Left renal cortex interstitium (tissue), 4 donors: ENCODE measurements at places on chromosomes 16 and 17.

GRCh38 chr17:21194703-21195102 lies 19.3 kb downstream of the TMEM11 start:
- DNase-seq = no peak

GRCh38 chr17:29060475-29060874 lies 17.5 kb downstream of the PIPOX start:
- no peak for DNase-seq

GRCh38 chr17:83064021-83064731 lies 15.2 kb upstream of the METRNL start:
- DNase-seq = no peak

DNA sequence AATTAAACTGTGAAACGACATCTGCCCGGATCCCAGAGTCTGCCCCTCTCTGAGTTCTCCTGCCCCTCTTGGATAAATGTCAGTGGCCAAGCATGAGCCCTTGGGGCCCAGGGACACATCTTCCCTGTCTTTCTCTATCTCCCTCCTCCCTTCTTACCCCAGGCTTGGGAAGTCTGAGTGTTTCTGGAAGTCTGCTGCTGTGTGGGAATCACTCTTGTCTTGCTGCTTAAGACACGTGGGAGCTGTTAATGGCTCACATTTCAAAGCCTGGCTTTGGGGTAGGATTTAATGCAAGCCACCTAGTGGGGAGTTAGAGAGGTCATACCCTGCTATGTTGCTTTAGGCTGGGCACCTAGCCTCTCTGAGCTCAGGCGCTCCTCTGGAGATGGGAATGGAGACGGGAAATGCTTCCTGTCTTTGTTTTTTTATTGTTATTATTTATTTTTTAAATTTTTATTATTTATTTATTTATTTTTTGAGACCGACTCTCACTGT lies 218.5 kb upstream of the CIBAR2 start:
- DNase-seq = no peak

DNA sequence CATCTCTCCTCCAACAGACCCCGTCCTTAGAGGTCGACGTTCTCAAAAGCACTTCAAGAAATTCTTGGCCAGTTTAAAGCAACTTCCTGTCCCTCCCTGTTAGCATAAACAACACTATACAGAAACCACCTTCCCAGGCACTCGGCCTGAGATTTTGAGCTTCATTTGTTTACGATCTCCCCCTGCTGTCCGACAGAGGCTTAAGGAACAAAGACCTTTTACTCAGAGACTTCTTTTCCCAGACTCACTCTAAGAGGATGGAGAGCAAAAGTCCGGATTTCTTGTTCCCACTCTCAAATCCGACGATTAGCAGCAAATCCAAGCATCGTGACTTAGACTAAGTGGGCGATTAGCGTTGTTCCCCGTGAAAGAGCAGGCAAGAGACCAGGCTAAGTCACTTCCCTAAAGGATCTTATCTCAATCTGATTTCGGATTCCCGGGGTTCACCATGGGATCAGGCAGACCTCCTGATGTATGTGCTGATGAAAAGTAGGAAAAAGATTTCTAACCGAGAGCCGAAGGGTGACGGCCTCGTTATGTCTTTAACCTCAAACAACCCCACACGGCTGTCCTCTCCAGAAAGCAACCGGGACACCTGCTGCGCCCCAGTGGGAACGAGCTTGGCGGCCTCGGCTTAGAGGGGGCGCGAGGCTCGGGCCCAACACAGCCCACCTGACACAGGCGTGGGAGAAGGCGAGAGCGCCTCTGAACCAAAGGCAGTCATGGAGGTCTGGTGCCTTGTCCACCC lies 598 bp downstream of the INPP5K start:
- DNase-seq = peak; percentile 77

- peak; percentile 35 for DNase-seq
These were observed 592 bp downstream of the ALDOA start for GRCh38 chr16:30065943-30066760.

- DNase-seq = no peak
These were observed 124.7 kb upstream of the PLCG2 start for GRCh38 chr16:81654346-81654745.

- no peak for DNase-seq
These were observed 13.3 kb downstream of the TBKBP1 start for GRCh38 chr17:47707056-47707804.

DNA sequence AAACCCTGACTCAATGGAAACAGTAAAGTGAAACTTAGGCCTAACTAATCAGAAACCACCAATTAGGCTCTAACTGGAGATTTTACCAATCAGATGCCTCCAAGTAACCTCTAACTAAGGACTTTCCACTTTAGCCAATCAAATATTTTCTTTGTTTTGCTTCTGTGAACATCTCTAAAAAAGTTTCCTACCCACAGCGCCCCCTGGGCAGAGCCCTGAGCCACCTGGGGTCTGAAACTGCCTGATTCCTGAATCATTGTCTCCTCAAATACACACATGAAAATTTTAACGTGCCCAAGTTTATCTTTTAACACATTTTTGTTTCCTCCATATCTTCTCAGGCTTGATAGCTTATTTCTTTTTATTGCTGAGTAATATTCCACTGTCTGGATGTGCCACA lies 19.0 kb downstream of the ADAD2 start:
- DNase-seq = no peak

- no peak for DNase-seq
These were observed 83.7 kb downstream of the N4BP1 start for GRCh38 chr16:48526058-48526957.

DNA sequence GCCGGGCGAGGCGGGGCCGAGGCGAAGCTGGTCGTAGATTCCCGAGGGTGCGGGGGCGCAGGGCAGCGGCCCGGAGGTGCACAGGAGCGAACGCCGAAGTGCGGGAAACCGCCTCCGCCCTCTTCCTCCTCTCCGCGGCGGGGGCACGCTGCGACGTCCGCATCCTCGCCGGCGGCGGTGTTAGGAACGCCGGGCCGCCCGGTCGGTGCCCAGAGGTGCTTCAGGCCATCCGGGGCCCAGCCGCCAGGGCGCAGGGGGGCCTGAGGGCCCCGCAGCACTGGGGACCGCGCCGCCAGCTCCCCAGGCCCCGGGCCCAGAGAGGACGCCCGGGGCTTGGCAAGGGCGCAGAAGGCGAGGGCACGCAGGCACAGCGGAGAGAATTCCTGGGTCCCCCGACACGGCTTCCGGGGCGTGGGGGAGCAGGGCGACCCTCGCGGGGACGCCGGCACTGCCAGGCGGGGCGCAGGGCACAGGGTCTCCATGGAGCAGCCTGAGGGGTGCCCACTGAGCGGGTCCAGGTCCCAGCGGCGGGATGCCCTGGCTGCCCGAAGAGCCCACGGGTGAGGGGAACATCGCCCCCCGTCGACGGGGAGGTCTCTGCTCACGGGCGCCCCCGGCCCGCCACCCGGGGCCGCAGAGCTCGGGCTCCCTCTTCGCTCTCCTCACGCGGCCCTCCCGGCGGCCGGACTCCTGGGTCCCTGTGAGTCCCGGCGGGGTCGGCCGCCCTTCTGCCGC lies 576 bp downstream of the EPOP start:
- DNase-seq = no peak

DNA sequence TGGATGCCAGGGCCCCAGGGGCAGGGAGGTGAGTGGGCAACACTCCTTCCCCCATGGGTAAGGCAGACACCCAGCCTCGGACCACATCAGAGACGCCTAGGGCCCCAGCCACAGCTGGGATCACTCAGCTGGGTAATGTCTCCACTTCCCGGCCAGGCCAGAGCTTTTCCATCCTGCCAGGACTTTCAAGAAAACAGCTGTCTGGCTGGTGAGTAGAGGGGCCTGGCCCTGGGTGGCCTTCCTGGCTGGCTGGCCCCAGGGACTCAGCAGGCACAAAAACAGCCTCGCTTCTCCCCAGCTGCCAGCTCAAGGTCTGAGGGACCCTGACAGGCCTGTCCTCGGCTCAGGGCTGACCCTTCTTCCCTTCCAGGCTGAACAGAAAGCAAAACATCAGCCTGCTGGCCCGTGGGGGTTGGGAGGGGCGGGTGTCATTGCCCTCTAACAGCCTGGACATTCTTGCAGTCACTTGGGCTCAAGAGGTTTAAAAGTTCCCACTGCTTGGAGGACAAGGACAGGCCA lies 45.3 kb upstream of the JPH3 start:
- DNase-seq = no peak

DNA sequence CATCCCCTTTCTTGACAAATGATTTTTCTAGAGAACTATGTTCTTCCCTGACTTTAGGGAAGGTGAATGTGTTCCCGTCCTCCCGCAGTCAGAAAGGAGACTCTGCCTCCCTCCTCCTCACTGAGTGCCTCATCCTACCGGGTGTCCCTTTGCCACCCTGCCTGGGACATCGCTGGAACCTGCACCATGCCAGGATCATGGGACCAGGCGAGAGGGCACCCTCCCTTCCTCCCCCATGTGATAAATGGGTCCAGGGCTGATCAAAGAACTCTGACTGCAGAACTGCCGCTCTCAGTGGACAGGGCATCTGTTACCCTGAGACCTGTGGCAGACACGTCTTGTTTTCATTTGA lies 7.4 kb downstream of the NAT9 start:
- no peak for DNase-seq

- DNase-seq = no peak
These were observed 30.4 kb upstream of the MEAK7 start for GRCh38 chr16:84534815-84535214.

GRCh38 chr17:17653343-17653742 lies 27.9 kb upstream of the RAI1 start:
- DNase-seq = no peak

DNA sequence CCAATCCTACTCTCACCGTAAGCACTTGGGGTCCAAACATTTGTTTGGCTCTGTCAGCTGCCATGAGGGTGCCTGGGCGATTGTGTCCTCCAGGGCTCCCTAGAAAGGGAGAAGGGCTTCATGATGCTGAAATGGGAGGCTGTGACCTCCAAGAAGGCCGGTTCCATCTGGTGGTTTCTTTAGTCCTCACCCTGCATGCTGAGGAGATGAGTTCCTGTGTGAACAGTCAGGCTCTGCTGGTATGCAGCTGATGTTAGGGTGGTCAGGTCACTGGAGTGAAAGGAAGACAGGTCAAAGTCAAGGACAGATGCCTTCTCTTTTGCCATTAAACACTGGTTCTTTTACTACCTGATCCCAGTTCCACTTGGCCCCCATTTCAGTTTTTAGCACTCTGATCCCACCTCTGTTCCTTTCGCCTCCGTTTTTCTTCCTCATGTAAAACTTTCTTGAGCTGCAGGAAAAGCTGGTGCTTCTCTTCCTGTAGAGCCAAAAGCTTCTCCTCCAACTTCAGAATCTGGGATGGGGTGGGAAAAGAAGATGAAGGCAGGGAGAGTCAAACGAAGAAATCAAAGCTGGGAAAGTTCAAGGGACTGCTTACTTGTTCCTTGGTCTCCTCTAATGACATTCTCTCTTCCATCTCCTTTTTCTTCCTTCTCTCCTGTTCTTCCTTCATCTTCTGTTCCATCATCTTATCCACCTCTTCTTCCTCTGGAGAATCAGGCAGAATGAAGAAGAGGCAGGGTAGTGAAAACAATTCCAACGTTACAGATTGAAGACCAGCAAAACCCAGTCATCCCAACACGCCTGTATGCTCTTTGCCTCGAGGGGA lies 1.1 kb downstream of the GPS2 start:
- no peak for DNase-seq

GRCh38 chr17:27354491-27355081 lies 60.7 kb downstream of the WSB1 start:
- no peak for DNase-seq

GRCh38 chr16:19837984-19838707 lies 46.5 kb downstream of the GPRC5B start:
- no peak for DNase-seq

DNA sequence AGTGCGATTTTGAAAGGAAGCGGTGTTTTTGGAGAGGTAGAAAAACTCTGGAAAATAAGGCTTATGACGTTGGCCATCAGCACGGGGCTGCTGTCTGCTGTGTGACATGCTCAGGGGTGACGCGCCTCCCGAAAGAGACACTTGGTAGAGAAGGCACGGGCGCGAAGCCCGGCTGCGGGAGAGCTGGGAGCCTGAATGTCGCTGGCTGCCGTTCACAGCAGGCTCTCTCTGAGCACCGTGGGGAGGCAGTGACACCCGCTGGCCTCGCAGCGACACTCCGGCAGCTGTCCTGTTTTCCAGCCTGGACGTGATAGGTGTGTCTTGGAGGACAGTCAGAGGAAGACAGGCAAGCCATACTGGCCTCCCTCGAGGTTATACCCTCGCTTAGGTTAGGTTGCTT lies 759.1 kb upstream of the RBFOX1 start:
- no peak for DNase-seq

- no peak for DNase-seq
These were observed 52.4 kb downstream of the WWP2 start for GRCh38 chr16:69814561-69814960.

GRCh38 chr17:2277429-2278170 lies 26.0 kb downstream of the SMG6 start:
- no peak for DNase-seq

- no peak for DNase-seq
These were observed 7.3 kb downstream of the NT5C start for GRCh38 chr17:75124041-75124818.

- DNase-seq = no peak
These were observed 26.9 kb upstream of the CLEC18A start for GRCh38 chr16:69924041-69924775.

DNA sequence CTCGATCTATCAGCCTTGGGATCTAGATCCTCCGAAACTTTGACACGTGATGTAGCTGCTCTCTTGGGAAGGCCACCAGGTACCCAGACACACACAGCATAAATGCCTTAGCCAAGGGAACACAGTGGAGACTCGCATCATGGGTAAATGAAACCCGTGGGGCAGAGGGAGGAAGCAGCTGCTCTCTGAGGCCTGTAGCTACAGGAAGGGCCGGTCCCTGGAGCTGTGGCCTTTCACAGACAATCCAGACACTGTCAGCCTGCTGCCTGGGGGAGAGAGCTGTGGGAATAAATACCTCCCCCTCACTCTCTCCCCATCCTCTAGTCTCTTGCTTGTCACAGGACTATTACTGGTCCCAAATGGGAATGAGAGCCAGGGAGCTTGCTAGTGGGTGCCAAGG lies 351.2 kb downstream of the UTP18 start:
- DNase-seq = no peak

- DNase-seq = no peak
These were observed at the start of gene ZNF19 for GRCh38 chr16:71489122-71489521. Gene ZNF19 (minus strand): TSS chr16:71489324. CDS start chr16:71482114, 7,210 bp downstream.

- DNase-seq = no peak
These were observed 1.2 kb downstream of the JPT1 start for GRCh38 chr17:75152922-75153779.

GRCh38 chr16:7716660-7717550 lies 384.3 kb downstream of the RBFOX1 start:
- DNase-seq = no peak

DNA sequence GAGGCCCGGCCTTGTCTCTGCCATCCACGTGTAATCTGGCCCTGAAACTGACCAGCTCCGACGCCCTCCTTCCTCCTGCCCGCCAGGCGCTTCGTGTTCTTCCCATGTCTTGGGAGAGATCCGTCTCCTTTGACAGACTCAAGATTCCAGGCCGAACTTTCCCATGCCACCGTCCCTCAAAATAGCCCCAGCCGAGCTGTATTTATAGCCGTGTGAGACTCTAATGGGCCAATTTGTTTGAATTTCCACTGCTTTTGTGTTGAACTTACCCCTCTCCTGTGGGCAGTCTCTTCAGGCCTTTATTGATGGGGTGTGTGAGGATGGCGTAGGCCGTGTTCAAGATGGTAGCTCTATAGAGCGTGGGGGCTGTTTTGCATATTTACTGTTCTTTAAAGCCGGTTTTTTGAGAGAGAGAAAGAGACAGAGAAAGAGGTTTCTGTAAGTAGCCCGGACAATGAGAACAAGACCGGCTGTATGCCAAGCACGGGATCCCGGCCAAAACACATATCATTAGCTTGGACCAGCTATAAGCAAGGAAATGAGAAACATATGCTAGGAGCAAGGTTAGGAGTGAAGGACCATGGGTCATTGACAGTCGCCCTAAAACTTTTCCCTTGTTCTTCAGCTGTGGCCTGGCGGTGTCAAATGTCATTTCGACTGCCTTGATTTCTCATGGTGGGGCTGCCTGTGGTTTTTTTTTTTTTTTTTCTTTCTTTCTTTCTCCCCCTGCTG lies 124.5 kb upstream of the ZFHX3 start:
- DNase-seq = peak; percentile 76
